ENCODE measurements at places on chromosomes 12 and 14.
A peak's percentile ranks its signal among the peaks of the same experiment; 100 is the strongest.

DNA sequence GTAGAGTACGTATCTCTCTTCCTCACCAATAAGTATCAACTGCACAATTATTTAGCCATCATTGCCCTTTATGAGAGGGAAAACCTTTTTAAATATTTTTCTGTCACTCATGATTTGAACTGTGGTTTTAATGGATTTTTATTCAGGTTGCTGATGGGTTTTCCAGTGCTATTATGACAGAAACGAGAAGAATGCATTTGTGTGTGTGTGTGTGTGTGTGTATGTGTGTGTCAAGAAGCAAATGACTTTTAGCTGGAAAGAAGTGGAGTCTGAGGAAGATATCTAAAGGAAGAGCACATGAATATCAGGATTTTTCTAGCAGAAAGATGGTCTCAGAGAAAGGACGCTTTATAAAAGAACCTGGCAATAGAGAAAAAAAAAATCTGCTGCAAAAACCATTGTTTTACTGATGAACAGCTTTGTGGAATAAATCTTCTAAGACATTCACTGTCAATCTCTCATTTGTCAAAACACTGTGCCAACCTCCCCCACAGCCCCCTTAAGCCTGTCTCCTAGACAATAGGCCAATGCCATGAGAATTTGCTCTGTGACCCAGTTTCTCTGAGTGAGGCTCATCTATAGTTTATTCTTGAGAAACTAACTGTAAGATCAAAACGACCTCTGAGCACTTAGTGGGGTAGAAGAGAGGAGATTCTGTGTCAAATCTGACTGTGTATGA, 417.7 kb downstream of the FLRT2 start:
- DNase-seq, result no peak

- no peak for DNase-seq
Measured at GRCh38 chr12:89648211-89648930, 60.3 kb downstream of the ATP2B1 start.

DNA sequence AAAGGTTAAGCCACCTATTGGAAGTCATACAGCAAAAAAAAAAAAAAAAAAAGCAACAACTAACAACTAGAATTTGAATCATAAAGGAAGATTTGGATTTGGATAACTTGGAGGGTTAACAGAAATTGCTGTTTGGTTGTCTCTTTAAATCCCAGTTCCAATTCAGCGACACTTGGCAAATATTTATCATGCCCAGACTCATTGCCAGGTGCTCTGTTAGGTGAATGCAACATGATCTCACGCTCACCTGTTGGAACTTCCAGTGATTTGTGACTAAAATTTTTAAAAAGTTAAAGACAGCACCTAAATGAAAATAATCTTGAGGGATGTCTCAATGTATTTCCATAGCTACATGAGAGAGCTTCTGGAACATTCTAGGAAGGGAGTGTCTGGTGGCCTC, 103.7 kb downstream of the TBX3 start:
- DNase-seq, result no peak

GRCh38 chr14:88252498-88252897, 70.6 kb downstream of the KCNK10 start:
- no peak for DNase-seq

- DNase-seq, result no peak
Measured at GRCh38 chr14:58106446-58106845, 45.6 kb downstream of the ARMH4 start.

- DNase-seq, result no peak
Measured at GRCh38 chr12:113973109-113973904, 7.2 kb upstream of the RBM19 start.

DNA sequence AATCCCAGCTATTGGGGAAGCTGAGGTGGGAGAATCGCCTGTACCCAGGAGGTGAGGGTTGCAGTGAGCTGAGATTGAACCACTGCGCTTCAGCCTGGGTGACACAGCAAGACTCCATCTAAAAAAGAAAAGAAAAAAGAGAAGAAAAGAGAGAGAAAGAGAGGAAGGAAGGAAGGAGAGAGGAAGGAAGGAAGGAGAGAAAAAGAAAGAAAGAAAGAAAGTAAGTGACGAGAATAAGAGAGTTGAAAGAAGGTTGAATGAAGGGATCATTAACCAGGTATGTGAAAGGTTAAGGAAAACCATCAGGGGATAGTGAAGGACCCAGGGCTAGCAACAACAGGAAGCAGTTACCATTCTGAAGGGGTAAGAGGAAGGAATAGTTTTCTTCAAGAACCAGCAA, 4.2 kb upstream of the DTD2 start:
- DNase-seq, result no peak

DNA sequence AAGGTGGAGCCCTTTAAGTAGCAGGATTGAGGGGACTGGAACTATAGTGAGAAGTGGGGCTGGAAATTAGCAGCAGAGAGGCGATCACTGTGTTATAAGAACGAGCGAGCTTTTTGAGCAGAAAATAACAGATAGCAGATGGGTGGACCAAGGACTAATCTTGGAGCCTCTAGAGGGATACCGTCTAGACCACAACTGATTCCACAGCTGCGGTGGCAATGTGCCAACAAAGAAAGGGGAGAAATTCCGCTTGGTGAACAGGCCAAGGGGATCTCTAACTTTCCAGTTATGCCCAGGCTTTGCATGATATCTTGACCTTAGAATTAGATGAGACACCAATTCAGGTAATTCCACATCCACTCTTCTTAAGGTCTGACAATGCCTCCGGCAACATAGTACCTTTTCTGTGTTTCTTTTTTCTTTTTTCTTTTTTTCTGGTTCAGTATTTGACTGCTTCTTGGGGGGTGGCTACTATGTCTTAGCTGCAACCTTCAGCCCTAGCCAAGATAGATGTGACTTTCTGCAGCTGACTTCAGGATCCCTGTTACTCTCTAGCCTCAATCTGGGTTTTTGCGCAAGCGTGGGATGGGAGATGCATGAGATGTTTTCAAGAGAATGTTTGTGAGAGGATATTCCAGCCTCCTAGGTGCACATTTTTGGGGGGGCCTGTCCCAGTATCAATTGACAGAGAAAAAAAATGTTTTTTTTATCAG, 143.4 kb upstream of the CPSF6 start:
- no peak for DNase-seq

- DNase-seq, result no peak
Measured at GRCh38 chr14:100155049-100155621, 4.3 kb downstream of the DEGS2 start.

DNA sequence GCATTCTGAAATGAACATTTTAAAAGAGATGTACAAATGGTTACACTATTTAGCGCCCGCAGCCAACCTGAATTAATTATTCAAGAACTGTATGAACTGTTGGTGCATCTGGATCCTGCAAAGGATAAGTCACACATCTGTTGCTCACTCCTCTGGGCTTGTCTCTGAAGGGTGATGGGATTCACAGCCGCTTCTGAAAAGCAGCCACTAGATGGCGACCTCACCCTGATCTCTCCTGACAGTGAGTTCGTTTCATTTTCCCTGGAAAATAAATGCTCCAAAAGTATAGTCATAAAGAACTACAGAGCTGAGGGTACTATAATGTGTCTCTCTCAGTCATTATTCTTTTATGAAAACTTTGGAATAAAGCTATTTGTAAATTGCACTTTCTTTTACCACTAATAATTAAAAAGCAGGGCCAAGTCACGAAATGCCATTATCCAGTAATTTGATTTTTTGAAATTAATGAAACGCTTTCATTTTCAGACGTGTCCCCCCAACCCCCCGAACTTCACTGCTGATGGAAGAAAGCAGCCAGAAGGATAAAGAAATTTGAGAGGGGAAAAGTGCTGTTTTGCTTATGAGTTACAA, 789.6 kb downstream of the NRXN3 start:
- peak; percentile 56 for DNase-seq

DNA sequence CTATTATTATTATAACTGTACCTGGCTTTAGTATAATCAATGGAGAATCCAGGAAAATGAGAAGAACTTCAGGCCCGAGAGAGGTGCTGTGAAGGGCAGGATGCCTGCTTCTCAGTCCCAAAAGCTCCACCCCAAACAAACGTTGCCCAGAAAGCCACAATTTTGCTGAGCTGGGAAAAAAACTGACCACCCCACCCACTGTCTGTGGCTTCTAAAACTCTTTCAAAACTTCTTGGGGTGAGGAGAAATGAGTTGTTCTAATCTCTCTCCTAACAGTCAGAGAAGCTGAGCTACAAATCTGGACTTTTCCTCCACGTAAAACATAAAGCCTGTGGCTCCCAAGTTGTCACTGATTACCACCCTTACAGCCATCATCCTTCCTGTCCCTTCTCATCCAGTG, 13.4 kb downstream of the VDR start:
- DNase-seq, result no peak

GRCh38 chr14:88551094-88551870, 3.5 kb downstream of the PTPN21 start:
- peak; percentile 87 for DNase-seq

DNA sequence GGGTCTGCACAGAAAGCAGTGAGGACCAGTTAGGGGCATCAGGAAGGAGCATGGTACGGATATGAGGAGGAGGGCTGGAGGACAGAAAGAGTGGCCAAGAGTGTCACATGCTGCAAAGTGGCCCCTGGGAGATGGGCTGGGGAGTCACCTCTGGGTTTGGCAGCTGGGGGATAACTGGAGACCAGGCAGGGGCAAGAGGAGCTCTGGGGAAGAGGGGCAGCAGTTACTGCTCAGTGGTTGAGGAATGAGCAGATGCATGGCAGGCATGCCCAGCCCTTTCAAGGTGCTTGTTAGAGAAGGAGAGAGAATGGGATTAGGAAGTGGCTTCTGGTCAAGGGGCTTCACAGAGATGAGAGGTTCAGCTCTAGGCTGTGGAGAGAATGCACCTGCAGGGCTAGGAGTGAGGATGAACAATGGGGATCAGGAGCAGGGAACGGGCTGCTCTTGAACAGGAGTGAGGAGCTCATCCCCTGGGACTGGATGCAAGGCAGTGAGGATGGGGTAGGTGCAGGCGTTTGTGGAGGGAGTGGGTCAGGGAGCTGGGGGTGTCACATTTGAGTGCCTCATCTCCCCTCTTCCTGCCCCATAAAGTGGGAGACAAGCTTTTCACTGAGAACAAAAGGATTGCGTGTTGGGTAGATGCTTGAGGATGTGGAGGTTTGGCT, 127.5 kb downstream of the PAPOLA start:
- DNase-seq, result no peak

DNA sequence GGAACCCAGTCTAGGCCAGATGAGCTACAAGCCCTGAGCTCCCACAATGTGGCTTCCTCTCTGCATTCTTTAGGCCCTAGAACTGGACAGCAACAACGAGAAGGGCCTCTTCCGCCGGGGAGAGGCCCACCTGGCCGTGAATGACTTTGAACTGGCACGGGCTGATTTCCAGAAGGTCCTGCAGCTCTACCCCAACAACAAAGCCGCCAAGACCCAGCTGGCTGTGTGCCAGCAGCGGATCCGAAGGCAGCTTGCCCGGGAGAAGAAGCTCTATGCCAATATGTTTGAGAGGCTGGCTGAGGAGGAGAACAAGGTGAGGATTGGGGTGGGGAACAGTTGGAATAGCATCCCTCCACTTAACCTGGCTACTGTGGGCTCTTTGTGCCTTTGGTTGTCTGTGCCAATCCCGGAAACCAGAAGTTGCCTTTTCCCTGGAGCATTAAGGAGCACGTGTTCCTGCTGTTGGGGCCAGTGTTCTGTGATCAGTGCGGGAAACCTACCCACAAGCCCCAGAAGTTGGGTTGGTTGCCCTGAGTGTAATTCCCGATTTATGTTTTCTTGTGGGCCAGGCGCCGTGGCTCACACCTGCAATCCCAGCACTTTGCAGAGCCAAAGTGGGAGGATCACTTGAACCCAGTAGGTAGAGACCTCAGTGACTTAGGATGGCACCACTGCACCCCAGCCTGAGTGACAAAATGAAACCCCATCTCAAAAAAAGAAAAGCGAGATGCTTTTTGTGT, 6.4 kb downstream of the FKBP4 start:
- no peak for DNase-seq
